ENCODE measurements at places on chromosomes 12 and 14.

- H3K27ac ChIP-seq, result no peak overlapping the region
- peaks cover 49% of the 10 kb centered on the region for H3K4me1 ChIP-seq
- H3K27me3 ChIP-seq, result no peaks in the 10 kb centered on the region
Observed at GRCh38 chr12:104747955-104748354, 210.1 kb downstream of the SLC41A2 start.

DNA sequence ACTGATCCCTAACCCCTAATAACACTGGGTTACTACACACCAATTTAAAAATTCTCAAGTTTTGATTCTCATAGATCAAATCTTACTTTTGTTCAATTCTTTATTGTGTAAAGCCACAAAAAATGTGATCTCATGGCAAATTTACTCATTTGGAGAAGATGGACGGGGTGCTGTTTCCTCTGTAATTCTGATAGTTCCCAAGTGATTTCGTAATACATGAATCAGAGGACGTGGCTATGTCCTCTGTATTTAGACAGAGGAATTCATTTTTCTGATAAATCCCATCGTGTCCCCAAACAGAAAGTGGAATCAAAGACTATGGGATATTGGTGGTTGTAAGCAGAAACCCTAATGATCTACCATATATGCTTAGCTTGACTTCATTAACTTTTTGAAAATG, 76.6 kb upstream of the GNG2 start:
- H3K27ac ChIP-seq, result no peak overlapping the region
- H3K36me3 ChIP-seq, result no peaks in the 10 kb centered on the region
- peaks cover 23% of the 10 kb centered on the region for H3K27me3 ChIP-seq
- DNase-seq, result no peak
- no peaks in the 10 kb centered on the region for H3K4me1 ChIP-seq

- DNase-seq, result no peak
- no peaks in the 10 kb centered on the region for H3K36me3 ChIP-seq
- H3K27ac ChIP-seq, result no peak overlapping the region
- H3K4me3 ChIP-seq, result no peak overlapping the region
Observed at GRCh38 chr14:78673845-78674244, 503.7 kb downstream of the NRXN3 start.

DNA sequence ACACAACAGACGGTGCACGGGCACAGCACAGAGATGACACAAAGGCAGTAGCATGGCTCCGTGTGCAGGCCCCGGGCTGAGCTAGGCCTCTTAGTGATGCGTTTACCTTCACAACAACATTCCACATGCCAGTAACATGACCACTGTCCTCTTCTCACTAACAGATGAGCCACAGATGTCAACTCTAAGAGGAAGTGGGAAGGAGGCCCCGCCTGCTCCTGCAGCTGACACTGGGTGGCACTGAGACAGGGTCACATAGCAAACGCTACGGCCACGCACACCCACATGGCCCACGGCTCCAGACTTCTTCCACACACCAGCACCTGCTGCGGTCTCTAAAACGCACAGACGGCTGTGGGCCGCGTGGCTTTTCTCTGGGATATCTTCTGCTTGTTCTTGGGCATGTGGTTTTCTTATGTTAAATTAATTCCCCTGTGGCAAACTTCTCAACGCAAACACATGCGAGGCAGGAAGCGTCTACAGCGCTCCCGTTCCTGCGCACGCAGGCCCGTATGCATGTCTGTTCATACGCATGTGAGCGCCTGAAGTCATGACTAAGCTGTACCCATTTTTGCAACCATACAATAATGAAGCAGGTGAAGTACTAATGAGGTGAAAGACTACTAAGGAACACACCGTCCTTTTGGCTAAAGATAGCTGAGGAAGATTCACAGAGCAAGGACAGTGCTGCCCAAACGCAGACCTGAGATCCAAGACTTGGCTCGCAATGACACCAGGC, 26.8 kb downstream of the AMN start:
- H3K4me3 ChIP-seq, result no peak overlapping the region
- H3K27me3 ChIP-seq, result no peaks in the 10 kb centered on the region

- H3K4me3 ChIP-seq, result no peak within 1 kb of the TSS
- no peaks in the 10 kb centered on the region for H3K36me3 ChIP-seq
- no peaks in the 10 kb centered on the region for H3K27me3 ChIP-seq
- H3K27ac ChIP-seq, result no peak within 1 kb of the TSS
Observed at GRCh38 chr14:46651526-46652144, at the start of gene RPL10L. RPL10L (minus strand) TSS chr14:46651781; CDS start chr14:46651736, 45 bp downstream.

- H3K36me3 ChIP-seq, result no peaks in the 10 kb centered on the region
- H3K27ac ChIP-seq, result no peak overlapping the region
- DNase-seq, result no peak
- no peaks in the 10 kb centered on the region for H3K4me1 ChIP-seq
- H3K4me3 ChIP-seq, result no peak overlapping the region
Observed at GRCh38 chr12:113795445-113795844, 170.7 kb downstream of the RBM19 start.

GRCh38 chr12:93166541-93167307, 211.0 kb upstream of the NUDT4 start:
- DNase-seq, result no peak
- peaks cover 4% of the 10 kb centered on the region for H3K4me1 ChIP-seq
- no peak overlapping the region for H3K27ac ChIP-seq

DNA sequence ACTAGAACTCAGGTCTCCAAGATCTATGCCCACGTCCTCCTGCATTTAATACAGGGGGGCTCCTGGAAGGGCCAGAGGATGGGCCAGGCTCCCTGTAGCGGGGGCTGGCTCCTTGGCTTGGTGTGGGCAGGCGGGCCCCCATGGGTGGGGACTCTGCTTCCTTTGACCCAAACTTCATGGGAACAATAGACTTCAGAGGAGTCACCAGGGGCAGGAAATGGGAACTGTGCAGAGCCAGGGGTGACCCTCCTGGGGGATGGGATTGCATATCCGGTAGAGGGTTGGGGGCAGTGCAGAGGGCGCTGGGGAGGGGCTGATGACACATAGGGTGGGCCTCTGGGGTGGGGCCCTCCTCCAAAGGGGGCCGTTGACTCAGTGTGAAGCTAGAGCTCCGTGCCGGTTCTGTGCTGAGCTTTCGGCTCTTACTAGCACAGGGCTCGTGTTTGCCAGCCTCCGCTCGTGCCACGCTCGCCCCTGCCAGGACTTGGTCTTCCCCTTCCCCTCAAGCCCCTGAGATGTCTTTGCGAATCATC, 4.6 kb downstream of the TEAD4 start:
- no peak for DNase-seq
- H3K36me3 ChIP-seq, result no peaks in the 10 kb centered on the region
- peak overlapping the region; percentile 30 for H3K27ac ChIP-seq

- H3K36me3 ChIP-seq, result no peaks in the 10 kb centered on the region
- DNase-seq, result no peak
- peaks cover 84% of the 10 kb centered on the region for H3K4me1 ChIP-seq
Observed at GRCh38 chr12:11688379-11688778, 38.9 kb downstream of the ETV6 start.

DNA sequence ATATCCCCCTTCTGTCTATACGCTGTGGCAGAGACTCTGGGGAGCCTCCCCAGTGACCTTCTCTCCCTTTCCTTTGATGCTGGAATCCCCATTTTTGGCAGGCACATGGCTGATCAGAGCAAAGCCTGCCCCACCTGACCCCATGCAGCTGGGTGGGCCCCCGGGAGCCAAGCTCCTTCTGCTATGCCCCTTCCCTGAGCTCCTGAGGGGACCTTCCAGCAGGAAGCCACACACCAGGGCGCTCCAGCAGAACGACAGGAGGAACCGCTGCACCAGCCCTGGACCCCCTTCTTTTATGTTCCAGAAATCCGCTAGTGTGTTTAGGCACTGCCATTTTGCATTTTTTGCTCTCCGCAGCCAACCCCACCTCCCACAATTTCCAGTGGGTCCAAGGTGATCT, 44.6 kb downstream of the TRAFD1 start:
- peaks cover 84% of the 10 kb centered on the region for H3K36me3 ChIP-seq
- H3K27ac ChIP-seq, result no peak overlapping the region
- no peak for DNase-seq

DNA sequence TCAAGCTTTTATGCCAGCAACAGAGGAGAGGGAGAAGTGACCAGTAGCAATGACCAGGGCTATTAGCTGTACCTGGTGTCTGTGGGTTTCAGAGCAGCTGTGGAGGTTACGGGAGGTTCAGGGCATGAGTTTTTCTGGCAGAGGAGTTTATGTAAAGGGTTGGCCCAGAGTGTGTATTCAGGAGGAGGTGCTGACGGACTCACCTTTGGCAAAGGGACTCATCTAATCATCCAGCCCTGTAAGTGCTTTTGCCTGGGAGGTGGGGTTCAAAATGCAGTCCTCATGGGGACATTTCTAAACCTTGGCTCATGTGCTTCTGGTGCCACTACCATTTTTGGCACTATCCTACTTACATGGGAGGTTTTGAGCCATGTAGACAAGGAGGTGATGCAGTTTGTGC, 95.3 kb downstream of the DAD1 start:
- no peaks in the 10 kb centered on the region for H3K36me3 ChIP-seq
- DNase-seq, result no peak
- no peak overlapping the region for H3K27ac ChIP-seq
- H3K4me3 ChIP-seq, result no peak overlapping the region
- H3K4me1 ChIP-seq, result no peaks in the 10 kb centered on the region
- H3K27me3 ChIP-seq, result peaks cover 12% of the 10 kb centered on the region

DNA sequence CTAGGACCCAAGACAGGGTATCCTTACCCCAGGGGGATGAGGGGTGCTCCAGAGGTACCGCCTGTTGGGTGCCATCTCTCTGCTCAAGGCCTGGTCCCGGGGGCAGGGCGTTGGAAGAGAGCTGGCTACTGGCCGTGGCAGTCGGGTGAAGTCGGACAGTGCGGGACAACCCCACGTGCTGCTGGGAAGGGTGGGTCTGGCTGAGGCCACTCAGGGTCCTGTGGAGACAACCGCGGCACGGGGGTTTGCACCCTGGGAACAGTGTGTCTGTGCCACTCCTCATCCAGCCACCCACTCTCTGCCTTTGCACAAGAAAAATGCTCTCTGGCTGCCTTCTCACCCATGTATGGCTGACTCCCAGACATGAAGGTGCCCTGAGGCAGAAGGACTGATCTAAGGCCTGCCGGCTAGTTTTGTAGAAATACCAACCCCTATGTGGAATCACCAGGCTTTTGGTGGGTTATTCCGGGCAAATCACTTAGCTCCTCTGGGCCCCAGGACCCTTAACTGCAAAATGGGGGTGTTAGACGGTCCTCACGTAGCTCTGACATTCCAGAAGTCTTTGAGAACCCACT, 56.5 kb downstream of the LTBP2 start:
- DNase-seq, result no peak
- H3K27me3 ChIP-seq, result no peaks in the 10 kb centered on the region
- no peak overlapping the region for H3K4me3 ChIP-seq
- H3K36me3 ChIP-seq, result no peaks in the 10 kb centered on the region
- no peak overlapping the region for H3K27ac ChIP-seq
- H3K4me1 ChIP-seq, result peaks cover 25% of the 10 kb centered on the region

GRCh38 chr14:62081012-62081612, 318.9 kb downstream of the SNAPC1 start:
- no peak overlapping the region for H3K27ac ChIP-seq
- no peaks in the 10 kb centered on the region for H3K36me3 ChIP-seq
- DNase-seq, result no peak
- no peaks in the 10 kb centered on the region for H3K27me3 ChIP-seq

DNA sequence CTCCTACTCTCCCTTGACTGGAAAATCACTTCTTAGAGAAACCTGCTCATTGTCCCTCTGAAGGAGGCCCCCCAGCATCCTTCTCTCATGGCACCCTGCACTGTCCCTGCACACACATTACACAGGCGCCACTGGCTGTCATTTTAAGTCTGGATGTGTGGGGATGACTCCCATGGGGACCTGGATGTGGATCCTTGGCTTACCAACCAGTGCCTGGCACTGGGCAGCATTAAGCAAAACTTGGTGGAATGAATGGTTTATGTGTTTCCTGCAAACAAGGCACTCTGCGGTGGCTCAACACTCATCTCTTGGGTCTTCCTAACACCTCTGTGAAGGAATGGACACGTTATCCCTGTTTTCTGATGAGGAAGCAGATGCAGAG, 162.4 kb downstream of the RBM19 start:
- no peaks in the 10 kb centered on the region for H3K27me3 ChIP-seq
- no peak overlapping the region for H3K4me3 ChIP-seq
- no peak overlapping the region for H3K27ac ChIP-seq
- no peaks in the 10 kb centered on the region for H3K4me1 ChIP-seq
- no peak for DNase-seq

DNA sequence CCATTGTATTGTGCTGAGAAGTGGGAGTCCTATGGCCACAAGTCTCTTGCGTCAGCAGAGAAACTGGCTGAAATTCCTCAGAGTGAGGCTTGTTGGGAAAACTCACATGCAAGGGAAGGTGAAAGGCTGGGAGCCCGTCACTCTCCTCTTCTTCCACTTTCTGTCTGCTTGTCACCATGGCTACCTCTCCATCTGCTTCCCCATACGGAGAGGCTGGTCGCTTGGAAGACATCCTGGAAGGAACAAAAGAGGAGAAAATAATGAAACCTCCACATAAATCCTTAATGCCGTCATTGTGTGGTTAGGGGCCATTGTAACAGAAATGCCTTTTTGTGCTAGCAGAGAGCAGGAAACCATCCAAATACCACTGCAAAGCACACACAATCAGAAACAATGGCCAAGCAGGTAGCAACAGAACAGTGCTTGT, 53.7 kb downstream of the SOX5 start:
- no peaks in the 10 kb centered on the region for H3K36me3 ChIP-seq
- H3K4me3 ChIP-seq, result no peak overlapping the region
- DNase-seq, result no peak
- H3K27me3 ChIP-seq, result no peaks in the 10 kb centered on the region
- H3K27ac ChIP-seq, result no peak overlapping the region
- no peaks in the 10 kb centered on the region for H3K4me1 ChIP-seq

- H3K27me3 ChIP-seq, result no peaks in the 10 kb centered on the region
- no peaks in the 10 kb centered on the region for H3K4me1 ChIP-seq
- H3K36me3 ChIP-seq, result no peaks in the 10 kb centered on the region
- no peak overlapping the region for H3K27ac ChIP-seq
Observed at GRCh38 chr14:26835979-26836570, 238.2 kb upstream of the NOVA1 start.

- H3K27ac ChIP-seq, result no peak overlapping the region
- H3K4me3 ChIP-seq, result no peak overlapping the region
- no peak for DNase-seq
- no peaks in the 10 kb centered on the region for H3K36me3 ChIP-seq
Observed at GRCh38 chr14:98906123-98906995, 365.6 kb downstream of the BCL11B start.

DNA sequence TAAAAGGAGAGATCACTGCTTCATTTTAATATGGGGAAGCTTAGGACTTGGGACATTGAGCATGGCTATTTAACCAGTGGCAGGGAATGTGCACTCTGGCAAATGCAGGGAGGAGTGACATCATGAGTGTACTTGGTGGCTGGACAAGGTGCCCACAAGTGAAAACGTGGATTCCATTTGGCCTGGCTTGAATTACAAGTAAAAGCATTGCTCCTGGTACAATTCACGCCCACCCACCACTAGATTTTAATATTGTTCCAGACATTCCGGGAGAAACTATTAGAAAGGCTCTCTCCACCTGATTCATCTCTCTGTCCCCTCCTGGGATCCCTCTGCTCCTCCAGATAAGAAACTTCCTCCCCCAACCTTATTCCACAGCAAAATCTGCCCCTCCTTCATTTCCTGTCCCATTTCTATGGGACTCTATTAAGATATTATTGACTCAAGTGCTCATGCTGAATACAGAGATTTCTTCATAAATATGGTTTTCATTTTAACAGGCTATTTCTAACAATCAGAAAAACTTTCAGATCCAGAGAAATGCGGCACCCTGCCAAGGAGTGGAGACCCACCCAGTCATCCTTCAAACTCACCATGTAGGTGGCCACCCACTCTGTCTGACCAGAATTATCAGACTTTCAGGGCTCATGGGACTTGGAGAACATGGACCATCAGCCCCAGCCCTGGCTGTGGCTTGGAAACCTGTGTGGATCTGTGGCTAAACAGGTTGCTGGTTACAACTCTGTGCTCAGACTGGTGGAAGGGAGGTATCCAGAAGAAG, 43.2 kb downstream of the SSPN start:
- H3K36me3 ChIP-seq, result no peaks in the 10 kb centered on the region
- no peaks in the 10 kb centered on the region for H3K27me3 ChIP-seq
- no peak for DNase-seq
- no peak overlapping the region for H3K4me3 ChIP-seq
- H3K27ac ChIP-seq, result no peak overlapping the region

Measured in left lung (tissue), 14 donors.